Activated naive CD4-positive, alpha-beta T cell treated with Interleukin-2 at 50 U/mL for 16 hours (primary cell): ENCODE measurements at places on chromosomes 3 and 15.

GRCh38 chr3:146777941-146778340 lies 172.8 kb upstream of the PLSCR5 start:
- no peak for DNase-seq

- DNase-seq = no peak
Observed at GRCh38 chr15:69098771-69099170, 61.7 kb upstream of the GLCE start.

DNA sequence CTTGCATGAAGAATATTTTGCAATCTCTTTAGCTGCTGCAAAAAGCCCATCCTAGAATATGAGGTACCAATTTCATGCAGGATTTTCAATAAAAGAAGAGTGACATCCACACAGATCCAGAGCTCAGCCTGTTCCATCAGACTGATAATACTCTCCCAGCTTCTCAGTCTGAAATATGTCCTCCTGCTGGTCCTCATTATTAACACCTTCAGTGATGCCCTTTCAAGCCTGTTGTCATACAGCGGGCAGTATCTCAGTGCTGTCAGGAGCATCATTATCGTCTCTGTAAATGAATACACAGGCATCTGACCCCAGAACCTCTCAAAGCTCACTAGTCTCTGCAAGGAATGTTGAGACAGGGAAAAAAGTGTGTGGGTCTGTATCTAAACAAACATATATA lies 1387.8 kb downstream of the OTOL1 start:
- DNase-seq = no peak

DNA sequence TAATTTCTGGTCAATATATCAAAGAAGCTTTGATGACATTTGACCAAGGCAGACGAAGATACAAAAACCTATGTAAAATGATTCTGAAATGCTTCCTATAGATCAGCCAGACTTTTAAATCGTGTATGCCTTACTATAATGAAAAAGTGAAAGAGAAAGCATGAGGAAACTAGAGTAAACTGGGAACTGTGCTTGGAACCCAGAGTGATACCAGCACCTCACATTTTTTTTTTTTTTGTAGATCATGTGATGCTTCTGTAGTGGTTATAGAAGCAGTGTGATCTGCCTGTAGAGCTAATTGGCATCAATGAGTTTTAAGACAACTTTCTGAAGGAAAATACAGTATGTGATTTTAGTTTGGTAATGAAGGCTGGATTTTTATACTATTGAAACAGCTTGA lies 150.7 kb downstream of the NLGN1 start:
- no peak for DNase-seq

GRCh38 chr3:124576565-124577493 lies 153.4 kb upstream of the UMPS start:
- DNase-seq = no peak

GRCh38 chr3:116338713-116339112 lies 106.6 kb downstream of the LSAMP start:
- no peak for DNase-seq

- no peak for DNase-seq
Observed at GRCh38 chr3:9881441-9881840, 1.4 kb upstream of the CIDEC start.

- DNase-seq = peak; percentile 39
Observed at GRCh38 chr3:47578691-47579632, at the start of gene CSPG5. TSS of gene CSPG5 (minus strand) at chr3:47578865. CDS start at chr3:47578693, 172 bp downstream.

DNA sequence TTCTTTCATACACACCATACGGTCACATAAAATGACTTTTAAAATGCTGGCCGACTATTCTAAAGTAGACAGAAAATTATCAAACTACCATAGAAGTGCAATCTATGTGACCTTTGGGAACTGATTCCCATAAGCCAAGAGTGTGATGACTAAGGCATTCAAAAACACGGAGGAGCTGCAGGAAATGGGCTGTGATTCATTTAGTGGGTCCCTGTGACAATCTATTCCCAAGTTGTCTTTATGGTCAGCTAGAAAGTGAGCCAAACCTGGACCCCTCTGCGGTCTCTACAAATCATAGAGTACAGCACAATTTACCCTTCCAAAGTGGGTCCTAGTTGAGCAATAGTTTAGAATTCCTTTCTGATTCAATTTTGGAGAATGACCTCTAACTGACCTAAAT lies 251.5 kb upstream of the CBLB start:
- DNase-seq = no peak

DNA sequence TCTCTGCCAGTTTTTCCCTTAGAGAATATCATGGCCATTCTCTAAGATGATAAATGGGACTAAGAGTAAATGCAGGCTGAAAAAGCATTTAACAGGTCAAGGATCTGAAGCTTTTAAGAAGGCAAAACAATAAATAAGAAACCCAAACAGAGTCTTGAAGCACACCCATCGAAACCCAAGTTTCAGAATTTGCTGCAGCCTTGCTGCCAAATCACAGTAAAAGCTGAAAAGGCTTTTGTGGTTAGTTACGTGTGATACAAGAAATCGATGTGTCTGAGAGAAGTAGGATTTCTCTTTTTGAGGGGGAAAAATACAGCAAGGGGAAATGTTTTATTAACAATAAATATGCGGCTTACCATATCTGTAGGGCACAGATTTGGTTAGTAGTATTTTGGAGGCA lies 92.0 kb downstream of the IGF1R start:
- DNase-seq = no peak

- DNase-seq = no peak
Observed at GRCh38 chr3:134074790-134075567, 45.3 kb upstream of the SLCO2A1 start.

- no peak for DNase-seq
Observed at GRCh38 chr15:77688266-77688665, 55.6 kb upstream of the LINGO1 start.

GRCh38 chr3:107578523-107578922 lies 55.8 kb downstream of the BBX start:
- DNase-seq = no peak

DNA sequence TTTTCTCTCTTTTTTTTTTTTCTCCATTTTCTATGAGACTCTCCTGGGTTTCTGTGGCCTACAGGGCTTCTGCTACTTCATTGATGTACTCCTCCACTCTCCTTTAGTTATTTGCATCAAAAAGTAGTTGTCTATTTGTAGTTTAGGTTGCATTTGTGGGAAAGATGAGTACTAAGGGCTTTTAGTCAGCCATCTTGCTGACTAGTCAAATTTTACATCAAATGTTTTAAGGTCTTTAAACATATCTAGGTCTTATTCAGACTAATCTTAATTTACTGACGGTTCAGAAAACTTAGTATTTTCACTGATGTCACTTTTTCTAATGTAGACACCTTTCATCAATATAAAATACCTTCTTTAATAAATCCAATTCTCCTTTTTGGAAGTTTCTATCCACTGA lies 871.0 kb downstream of the PLOD2 start:
- DNase-seq = no peak

GRCh38 chr3:62839748-62840147 lies 35.5 kb downstream of the CADPS start:
- no peak for DNase-seq

DNA sequence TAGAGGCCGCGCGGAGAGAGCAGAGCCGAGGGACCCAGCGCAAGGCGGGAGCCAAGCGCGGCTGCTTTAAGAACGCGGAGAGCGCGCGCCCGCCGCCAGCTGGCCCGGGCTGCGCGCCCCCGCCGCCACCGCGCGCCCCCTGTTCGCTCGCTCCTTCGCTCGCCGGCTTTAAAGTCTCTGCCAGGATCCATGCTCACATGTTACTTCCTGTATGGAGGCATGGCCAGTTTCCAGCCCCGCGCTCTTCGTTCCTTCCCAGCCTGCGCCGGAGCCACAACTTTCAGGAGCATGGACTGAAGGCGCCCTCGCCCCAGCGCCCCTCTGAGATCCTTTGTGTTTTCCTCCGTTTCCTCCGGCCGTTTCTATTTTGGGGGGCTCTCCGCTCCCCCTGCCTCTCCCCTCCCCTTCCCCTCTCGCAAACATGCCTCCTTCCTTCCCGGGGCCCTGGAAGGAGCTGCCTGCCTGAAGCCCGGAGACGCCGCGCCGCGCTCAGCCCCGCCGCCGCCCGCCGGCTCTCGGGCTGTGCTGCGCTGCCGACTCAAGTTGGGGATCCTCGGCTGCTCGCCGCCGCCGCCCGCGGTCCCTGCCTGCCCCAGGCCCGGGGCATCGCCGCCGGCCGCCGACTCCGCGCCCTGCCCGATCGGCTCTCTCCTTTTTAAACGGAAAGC lies at the start of gene PTPRG:
PTPRG (plus strand) TSS at position 198 of the 668 bp plus-strand sequence. CDS start 717 bp downstream, outside the sequence.
- no peak for DNase-seq

- DNase-seq = no peak
Observed at GRCh38 chr3:171375666-171376595, 84.3 kb downstream of the TNIK start.

DNA sequence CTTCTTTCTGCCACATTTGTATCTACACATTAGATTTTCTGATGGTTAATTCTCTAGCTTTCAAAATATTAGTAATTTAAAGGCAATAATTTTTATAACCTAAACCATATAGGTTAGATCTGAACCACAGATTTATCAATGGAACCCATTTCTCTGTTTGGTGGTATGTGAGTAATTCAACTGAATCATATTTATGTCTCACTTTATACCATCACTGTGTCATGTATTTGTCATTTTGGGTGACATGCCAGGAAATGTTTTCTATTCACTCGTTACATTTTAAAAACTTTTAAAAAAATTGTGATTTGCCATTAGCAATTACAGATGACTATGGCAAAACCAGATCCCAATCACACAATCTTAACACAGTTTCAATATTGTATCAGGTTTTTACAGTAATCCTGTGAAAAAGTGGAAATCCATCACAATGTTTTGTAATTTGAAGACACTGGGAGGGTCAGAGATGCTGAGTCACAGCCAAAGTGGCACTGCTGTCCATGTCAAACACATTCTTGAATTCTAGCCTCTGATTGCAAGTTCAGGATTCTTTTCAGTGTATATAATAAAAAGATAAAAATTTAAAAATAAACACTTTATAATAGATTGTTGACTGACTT lies 356.0 kb upstream of the RBMS3 start:
- DNase-seq = no peak

DNA sequence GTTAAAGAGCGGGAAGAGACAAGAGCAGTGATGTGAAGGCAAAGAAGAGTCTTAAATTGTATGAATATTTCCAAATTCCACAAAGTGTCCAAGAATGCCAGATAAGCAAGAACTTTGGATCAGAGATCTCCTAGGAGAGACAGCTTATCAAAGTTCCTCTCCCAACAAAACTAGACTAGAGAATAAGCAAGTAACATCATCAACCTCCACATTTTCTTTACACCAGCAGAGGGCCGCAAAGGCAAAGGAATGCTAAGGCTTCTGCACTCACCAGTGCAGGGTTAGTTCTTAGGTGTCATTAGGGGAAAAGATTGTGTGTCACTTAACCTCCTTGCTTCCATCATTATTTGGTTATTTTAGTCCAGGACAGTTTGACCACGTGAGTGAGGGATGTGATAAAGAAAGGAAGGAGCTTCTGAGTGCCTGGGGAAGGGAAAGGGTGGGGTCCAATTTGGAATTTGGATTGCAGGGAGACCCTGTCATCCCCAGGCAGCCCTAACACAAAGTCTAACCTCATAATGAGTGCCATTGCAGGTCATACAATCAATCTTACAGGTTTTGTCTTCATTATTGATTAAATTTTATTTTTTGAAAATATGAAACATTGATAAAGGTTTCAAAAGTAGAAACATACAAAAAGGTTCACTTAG lies 7.5 kb upstream of the CMTM6 start:
- DNase-seq = peak; percentile 60

- no peak for DNase-seq
Observed at GRCh38 chr3:187264911-187265310, 26.6 kb downstream of the MASP1 start.

- DNase-seq = no peak
Observed at GRCh38 chr15:95497634-95498033, 832.9 kb upstream of the NR2F2 start.

DNA sequence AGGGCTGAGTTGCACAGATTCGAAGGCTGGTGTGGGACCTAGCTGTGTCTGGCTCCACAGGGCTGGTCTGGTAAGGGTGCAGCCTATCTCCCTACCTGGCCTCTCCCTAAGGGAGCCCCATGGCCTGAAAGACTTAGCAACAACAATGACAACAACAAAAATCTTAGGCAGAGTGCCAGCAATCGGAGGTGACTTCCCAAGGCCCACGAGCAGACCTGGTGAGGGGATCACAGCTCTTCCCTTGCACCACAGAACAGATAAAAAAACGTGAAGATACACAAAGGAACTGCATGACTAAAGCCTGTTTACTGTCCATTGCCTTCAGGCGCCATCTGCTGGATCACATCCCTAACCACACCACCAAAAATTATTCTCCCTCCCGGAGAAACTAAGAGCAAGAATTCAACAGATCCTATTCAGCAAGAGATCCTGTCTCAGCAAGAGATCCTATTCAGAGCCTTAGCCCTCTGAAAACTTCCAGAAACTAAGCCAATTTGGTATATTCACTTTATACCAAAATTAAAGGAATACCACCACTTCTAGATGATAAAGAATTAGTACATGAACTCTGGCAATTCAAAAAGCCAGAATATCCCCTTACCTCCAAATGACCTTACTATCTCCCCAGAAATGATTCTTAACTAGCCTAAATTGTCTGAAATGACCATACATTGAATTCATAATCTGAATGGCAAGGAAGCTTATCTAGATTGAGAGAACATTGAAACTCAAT lies 24.1 kb upstream of the OR5K4 start:
- peak; percentile 45 for DNase-seq

DNA sequence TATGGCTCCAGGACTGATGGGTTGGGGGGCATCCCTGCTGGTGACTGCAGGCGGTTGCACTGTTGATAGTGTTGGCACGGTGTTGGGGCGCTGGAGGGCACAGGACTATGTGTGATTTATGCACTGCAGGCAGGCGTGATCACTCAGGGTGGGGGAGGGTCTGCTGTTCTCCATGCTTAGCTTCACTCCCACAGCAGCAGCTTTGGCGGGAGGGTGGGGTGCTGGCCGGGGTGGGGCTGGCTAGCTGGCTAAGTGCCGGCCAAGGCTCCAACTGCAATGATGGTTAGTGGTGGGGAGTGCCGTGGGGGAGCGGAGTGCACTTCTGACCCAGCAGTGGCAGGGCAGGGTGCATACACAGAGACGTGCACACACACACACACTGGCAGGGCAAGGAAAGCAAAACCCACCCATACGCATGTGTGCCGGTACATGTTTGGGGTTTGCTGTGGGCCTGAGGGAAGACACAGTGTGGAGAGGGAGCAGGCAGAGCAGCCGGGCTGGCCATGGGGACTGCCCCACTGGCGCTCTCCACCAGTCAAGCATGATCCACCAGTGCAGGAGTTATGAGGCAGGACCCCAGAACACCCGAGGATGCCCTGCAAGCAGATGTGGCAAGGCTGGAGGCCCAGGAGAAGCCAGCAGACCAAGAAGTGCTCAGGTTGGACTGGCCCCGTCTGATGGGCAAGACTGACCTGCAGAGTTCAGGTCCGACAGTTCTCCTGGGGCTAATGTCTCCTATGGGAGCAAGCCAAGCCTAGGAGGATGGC lies 16.5 kb upstream of the FGF7 start:
- DNase-seq = no peak

- no peak for DNase-seq
Observed at GRCh38 chr3:127524296-127524896, 66.1 kb downstream of the TPRA1 start.

- DNase-seq = no peak
Observed at GRCh38 chr3:99875581-99875928, 57.9 kb downstream of the CMSS1 start.

GRCh38 chr15:44545913-44546802 lies 9.2 kb downstream of the EIF3J start:
- DNase-seq = peak; percentile 62

- DNase-seq = no peak
Observed at GRCh38 chr3:14224895-14225294, 46.3 kb downstream of the LSM3 start.
